ENCODE measurements at places on chromosomes 4 and X. TPM values are rescaled to one million over a fixed set of nuclear protein-coding genes. Genes with fewer than 3 reads are reported as not detected.

The SPANXN3 gene
- total RNA-seq: not detected

- DNase-seq: no peak
Measured at GRCh38 chrX:140092121-140092520, 126.8 kb upstream of the CXorf66 start.

The MSANTD1 gene
- total RNA-seq: 1.4 TPM

The ASMT gene
- total RNA-seq: not detected

DNA sequence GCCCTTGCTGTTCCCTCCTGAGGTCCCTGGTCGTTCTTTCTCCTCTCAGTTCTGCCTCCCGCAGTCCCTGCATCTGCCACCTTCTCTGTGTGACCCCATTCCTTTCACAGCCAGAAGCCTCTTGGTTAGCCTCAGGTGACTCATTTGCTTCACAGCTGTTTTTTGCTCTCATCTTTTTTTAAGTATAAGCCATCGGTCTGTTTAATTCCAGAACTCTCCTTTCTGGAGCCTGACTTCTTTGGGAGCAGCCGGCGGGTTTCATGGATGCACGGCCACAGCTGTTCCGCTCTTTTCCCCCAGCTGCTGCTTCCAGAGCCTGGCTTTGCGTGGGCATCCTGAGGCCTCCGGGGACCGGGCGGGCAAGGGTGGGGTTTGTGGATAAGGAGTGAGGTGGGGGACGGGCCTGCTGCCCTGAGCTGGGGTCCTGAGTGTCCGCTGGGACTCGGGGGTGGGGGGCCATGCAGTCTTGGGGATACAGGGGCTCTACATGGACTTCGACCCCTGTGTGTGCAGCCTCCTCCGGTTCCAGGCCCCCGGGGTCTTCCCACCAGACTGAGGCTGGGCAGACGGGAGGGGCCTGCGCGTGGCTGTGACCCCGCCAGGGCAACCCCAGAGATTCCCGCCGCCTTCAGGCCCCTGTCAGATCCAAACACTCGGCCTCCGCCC, 46.7 kb downstream of the PCGF3 start:
- no peak for DNase-seq

GRCh38 chrX:13218758-13219157, 101.1 kb downstream of the ATXN3L start:
- DNase-seq: no peak

Data from cardiac muscle cell (in vitro differentiated cells and primary cell).